ENCODE measurements at places on chromosomes 2 and 18.

DNA sequence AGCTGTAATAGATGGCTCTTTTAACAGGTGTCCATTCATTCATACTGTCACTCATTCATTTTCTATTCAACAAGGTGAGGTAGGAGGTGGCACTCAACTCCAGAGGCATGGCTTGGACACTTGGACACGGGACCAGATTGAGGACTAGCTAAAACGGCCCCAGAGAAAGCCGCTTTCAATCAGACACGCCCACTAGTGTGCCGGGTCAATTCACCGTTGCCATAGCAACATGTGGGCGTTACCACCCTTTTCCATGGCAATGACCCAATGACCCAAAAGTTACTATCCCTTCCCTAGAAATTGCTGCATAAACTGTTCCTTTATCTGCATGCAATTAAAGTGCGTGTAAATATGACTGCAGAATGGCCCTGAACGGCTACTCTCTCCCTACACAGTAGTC, 49.2 kb upstream of the LGALSL start:
- peak; percentile 7 for DNase-seq

DNA sequence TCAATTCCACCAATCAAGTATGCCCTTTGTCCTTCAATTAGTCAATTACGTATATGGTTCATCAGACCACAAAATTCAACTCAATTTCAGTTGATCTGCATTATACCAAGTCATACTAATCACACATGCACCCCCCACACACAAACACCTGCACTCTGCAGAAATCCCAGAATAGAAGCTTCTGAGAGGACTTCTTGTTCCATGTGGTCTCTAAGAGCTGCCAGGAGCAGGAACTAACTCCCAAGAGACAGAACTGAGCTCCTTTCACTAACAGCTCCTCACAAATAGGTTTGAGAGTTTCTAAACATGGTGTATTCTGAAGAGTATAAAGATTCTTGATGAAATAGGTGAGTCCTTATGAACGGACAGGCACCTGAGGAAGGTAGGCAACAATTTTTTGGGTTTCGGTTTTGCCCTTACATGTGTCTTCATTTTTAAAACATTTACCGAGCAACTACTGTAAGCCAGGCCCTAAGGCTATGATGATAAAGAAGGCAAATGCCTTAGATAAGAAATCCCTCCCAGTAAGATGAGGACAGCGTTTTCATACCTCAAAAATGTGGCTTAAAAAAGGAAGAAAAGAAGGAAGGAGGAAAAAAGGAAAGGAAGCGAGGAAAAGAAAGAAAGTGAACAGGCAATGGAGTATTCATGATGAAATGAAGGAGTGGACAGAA, 183.1 kb downstream of the PID1 start:
- DNase-seq = no peak

DNA sequence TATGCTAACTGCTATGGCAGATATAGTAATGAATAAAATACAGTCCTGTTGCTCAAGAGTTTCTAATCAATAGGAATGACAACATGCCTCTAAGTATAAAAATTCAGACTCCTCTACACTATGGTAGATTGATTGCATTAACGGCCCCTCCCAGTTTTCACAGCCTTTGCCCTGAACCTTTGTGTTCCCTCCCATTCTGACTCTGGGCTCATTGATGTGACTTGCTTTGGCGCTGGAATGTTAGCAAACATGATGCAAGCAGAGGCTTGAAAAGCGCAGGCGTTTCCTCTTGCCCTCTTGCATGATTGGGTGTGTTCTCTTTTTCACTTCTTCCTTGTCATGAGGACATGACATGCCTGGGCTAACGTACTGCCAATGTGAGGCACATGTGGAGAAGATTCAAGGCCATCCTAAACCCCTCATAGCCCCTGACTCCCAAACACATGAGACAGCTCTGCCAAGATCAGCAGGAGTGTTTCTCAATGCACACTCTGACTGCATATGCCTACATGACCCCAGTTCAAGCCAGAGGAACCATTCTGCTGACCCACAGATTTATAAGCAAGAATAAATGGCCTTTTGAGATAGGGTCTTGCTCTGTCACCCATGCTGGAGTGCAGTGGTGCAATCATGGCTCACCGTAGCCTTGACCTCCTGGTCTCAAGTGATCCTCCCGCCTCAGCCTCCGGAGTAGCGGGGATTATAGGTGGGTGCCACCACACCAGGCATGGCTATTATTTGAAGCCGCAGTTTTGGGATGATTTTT, 49.7 kb upstream of the CD28 start:
- DNase-seq = no peak

- DNase-seq = no peak
These were observed 217.6 kb upstream of the FN1 start for GRCh38 chr2:215653344-215654030.

DNA sequence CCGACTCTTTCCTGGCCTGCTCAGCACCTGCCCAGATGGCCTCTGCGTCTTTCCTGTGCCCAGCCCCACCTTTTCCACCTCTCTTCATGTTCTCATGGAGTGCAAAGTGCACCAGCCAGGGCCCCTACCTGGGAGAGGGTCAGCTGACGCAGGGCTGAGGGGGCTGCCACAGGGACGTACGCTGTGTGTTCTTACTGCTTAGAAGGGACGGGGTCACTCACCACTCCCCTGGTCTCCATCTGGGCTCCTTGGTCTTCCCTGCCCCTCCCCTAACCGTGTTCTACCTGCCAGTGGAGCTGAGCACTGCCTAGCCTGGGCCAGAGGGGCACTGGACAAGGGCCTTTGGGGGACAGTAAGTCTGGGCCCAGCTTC, 8.6 kb downstream of the ERFE start:
- DNase-seq = no peak

GRCh38 chr2:215363039-215363438, 51.2 kb downstream of the ATIC start:
- no peak for DNase-seq

DNA sequence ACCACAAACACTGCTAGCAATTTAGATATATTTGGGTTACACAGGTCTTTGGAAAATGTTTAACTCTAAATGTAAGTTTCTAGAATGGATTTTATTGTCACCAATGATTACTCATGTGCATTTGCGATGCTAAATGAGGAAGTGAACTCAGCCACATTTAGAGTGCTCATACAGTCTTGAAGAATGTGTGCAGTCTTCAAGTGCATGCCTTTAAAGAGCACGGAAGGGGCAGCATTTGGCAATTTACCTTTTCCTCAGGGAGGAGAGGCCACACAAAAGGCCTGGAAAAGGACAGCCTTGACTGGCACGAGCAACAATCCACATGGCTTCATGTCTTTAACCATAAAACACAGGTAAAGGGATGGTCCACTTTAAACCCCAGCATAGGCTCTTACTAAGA, 78.5 kb upstream of the STK17B start:
- DNase-seq = peak; percentile 58

DNA sequence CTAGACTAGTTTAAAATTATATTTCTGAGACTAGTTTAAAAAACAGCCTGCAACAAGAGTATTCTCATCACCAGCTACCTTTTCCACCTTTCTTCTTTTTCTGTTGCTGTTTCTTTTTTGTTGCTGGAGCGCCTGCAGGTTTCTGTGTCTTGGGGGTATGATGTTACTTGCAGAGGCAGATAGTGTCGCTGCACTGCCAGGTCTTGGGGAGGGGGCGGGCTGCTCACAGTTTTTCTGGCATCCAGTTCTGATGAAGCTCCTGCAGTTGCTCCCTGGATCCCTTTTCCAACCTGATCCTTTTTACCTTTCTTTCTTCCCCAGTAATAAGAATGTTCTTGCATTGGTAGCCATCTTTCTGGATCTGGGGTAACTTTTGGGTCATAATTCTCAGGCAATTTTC, 8.0 kb upstream of the C18orf32 start:
- no peak for DNase-seq

DNA sequence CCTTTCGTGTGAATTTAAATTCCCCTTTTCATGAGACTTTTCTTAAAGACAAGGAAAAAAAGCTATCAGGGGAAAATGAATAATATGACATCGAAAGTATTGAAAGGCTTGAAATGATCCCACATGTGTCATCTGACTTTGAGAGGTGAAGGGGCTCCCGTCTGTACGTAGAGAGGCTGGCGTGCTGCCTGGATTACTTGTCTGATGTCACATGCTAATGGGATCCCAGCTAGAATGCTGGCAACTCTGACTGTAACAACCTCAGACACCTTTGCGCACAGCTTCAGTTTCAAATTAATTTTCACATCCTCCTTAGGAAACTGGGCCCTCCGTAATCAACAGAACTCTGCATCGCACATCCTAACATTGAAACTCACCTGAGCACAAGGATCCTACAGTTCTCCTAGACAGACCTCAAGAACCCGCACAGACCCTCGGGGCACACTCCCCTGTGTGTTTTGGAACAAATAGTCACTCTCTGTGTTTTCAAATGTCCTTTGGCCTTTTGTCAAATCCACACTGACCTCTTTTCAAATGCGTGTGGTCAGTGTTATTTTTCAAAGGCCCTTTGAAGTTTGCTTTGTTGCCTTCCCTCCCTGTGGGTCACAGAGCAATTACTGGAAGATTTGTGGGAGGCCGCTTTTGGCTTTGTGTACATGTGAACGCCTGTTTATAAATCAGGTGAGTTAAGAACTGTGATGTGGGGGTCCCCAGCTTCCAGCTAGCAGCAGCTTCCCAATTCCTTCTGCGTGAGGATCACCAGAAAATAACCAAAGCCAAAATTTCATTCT, 65.9 kb downstream of the IL1R2 start:
- no peak for DNase-seq

- no peak for DNase-seq
These were observed 1.6 kb downstream of the TMEM185B start for GRCh38 chr2:120221616-120222015.

DNA sequence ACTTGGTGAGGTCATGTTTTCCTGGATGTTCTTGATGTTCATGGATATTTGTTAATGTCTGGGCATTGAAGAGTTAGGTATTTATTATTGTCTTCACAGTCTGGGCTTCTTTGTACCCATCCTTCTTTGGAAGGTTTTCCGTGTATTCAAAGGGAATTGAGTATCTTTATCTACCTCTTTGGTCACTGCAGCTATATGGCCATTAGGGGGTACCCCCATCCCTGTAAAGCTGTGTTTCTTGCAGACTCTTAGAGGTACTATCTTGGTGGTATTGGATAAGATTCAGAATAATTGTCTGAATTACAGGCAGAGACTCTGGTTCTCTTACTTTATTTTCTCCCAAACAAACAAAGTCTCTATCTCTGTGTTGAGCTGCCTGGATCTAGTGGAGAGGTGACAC, 401.6 kb upstream of the FSIP2 start:
- DNase-seq = no peak

DNA sequence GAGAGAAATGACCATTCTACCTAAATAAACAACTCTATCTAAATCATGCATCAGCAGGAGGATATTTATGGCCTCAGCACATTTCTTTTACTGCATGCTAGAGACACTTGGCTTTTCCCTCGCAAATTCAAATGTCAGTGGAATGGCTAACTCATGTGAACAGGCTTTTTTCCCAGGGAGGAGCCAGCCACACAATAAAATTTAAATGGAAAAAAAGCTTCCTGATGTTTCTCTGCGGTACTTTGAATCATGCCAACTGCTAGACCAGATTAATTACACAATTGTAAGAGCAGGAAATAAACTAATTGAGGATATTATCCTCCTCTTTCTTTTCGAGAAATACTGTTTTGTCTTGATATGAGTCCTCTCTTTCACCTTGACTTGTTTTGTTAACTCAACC, 676.3 kb downstream of the IRS1 start:
- no peak for DNase-seq

DNA sequence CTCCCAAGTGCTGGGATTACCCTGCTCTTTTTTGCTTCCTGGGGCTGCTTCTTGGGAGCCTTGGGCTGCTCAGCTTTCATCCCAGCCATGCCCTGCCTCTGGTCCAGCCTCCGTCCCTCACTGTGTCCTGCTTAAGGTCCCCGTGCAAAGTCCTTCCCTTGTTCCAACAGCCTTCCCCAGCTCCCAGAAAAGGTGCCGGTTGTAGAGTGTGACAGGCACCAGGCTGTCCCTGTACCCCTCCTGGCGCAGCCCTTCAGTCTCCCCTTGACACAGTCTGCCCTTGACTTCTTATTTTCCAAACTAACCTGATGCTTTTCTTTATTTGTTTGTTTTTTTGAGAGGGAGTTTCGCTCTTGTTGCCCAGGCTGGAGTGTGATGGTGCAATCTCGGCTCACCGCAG, 20.1 kb upstream of the ALPI start:
- no peak for DNase-seq

DNA sequence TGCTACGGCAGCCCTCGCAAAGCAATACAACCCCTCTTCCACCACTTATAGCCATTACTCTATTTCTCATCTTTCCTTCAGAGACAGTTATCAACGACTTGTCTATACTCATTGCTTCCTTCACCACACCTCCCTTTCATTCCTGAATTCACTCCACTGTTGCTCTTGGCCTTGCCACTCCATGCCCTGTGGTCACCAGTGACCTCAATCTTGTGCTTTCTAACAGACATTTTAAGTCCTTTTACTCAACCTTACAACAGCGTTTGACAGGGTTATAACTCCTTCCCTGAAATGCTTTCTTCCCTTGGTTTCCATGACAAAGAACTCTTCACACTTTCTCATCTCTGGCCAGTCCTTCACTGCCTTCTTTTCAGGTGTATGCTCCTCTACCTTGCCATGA, 90.6 kb upstream of the CCDC141 start:
- DNase-seq = no peak

DNA sequence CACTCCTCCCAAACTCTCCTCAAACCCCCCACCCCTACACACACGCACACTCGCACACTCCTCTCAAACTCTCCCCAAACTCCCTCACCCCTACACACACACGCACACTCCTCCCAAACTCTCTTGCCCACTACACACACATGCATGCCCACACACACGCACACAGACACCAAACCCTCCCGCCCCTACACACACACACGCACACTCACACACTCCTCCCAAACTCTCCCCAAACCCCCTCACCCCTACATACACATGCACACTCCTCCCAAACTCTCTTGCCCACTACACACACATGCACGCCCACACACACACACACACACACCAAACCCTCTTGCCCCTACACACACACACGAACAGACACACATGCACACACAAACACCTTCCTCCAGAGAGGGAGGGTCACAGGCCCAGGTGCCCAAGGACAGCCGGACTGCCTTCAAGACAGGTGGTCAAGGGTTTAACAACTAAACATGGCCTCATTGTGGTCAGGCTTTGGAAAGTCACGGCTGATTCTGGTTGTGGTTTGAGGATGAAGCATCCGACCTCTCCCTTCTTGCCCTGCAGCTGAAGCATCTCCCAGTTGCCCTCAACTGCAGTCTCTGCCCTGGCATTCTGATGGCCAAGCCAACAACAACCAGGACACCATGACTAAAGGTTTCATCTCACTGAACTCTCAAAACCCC, 72.3 kb upstream of the SNTG2 start:
- DNase-seq = no peak

DNA sequence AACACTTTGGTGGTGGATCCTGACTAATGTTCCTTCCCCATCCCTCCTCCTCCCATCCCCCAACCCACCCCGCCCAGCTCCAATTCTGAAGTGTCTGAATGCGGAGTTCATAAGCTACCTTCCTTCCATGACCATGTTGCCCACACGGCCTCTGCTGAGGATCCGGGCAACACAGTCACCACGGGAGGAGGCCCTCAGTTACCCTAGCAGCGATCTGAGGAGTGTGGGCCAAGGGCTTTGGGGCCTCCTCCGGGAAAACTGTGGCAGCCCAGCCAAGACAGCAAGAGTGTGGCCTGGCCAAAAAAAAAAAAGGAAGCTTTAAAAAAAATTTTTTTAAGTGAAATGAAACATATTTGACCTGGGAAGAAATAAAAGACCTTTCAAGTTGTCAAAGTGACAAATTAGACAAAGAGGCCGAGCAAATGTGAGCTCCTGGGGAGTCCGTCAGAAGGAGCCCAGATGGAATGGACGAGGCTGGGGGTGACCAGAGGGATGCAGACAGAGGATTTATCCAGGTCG, 169.0 kb upstream of the PKDCC start:
- DNase-seq = no peak

All from PC-3 (cell line).